ENCODE measurements at places on chromosomes 4 and X. TPM values are rescaled to one million over a fixed set of nuclear protein-coding genes. Genes with fewer than 3 reads are reported as not detected.

The MFSD8 gene
- 28.4 TPM for total RNA-seq

The NAP1L2 gene
- 2.2 TPM for total RNA-seq

DNA sequence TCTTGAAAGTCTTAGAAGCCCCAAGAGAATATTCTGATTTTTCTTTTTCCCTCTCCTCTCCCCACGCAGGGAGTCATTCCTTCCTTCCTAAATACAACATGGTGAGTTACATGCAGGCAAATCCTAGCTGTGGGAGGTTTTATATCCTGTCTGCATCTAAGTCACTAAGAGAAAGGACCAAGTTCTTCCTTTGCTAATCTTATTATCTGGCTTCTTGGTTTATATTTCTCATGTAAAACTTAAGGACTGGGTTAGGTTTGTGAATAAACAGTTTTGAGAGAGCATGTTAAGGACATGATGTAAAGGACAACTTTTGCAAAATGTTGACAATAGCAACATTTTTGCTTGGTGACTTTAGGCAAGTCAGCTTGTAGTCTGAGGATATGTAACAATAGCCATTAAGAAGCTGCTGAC lies 5.1 kb upstream of the CXCL9 start:
- no peak for DNase-seq

DNA sequence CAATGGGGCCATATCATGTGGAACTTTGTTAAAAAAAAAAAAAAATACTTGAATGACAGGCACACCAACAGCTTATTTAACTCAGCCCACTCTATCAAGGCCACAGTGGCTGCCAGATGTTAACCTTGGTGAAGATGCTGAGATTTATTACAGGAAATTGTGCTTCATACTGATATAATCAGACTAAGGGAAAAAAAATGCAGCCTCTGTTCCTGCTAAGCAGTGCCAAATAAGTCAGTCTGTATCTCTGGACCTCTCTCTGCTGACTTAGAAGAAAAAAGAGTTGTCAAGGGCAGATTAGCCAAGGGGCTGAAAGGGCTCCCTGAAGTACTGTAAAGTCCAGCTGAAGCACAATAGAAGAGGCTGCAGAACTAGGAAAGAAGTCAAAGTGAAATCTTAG lies 677.7 kb upstream of the HTR2C start:
- DNase-seq, result no peak

The MTNR1A gene
- 3.3 TPM for total RNA-seq

DNA sequence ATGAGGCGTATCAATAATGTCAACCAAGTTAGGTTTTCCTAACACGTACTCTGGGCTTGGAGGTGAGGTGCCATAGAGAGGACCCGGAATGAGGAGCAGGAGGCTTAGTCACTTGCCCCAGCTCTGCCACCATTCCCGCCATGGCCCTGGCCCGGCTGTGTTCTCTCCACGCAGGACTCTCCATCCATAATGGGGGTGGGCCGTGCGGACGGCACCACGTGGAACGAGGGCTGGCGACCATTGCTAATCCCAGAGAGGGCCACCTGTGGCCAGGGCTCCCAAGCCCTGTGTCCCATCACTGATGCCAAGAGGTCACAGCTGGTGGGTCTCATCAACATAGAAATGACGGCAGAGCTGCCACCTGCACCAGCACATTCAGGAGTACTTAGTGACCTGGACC lies 76.4 kb downstream of the JAKMIP1 start:
- DNase-seq, result no peak

The SLITRK2 gene
- total RNA-seq, result 0.09 TPM

DNA sequence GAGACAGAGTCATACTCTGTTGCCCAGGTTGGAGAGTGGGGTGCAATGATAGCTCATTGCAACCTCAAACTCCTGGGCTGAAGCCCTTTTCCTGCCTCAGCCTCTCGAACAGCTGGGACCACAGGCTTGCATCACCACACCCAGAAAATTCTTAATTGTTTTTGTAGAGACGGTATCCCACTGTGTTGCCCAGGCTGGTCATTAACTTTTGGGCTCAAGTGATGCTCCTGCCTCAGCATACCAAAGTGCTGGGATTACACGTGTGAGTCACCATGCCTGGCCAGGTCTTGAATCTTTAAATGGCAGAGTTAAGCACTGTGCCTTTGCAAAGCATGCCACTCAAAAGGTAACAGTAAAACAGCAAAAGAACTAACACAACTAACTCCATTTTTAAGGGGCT lies 28.6 kb upstream of the BBS12 start:
- DNase-seq, result no peak

All from left colon (tissue), 2 donors.